NCI-H1105 (cell line): ENCODE measurements at places on chromosomes 11 and 22.
A peak's percentile ranks its signal among the peaks of the same experiment; 100 is the strongest.

DNA sequence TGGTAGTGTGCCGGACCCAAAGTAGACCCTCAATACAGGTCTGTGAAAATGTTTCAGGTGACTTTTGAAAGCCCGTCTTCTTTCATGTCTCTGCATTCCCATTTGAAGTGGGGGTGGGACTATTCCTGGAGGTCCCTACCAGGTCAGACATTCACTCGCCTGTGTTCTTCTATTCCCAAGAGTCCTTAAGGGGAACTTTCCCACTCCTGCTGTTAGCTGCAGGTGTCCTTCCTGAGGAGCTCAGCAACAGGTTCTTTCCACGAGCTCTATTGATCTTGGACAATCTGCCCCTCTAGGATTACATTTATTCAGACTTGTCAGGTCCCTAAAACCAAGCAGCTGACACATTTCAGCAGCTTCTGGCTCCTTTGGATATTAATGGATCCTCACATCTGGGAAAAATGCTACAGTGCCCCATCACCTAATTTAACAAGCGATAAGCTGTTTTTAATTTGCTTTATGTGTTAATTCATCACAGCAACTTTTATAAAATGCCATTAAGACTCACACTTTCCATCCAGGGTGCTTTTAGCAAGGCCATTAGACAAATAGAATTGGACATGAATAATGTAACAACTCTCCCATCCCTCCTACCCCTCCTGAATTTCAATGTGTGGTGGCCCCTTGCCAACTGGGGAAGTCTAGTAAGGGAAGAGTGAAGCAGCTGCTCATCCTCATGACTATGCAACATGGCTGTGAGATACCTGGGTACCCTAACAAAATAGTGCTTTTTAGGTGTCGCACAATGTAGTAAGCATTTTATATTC is 259.5 kb upstream of the CCDC90B start:
- no peak for DNase-seq

- DNase-seq = no peak
Observed at GRCh38 chr11:77287615-77288273, 13.7 kb downstream of the GDPD4 start.

GRCh38 chr22:36055376-36056295 is 27.0 kb upstream of the RBFOX2 start:
- DNase-seq = no peak

DNA sequence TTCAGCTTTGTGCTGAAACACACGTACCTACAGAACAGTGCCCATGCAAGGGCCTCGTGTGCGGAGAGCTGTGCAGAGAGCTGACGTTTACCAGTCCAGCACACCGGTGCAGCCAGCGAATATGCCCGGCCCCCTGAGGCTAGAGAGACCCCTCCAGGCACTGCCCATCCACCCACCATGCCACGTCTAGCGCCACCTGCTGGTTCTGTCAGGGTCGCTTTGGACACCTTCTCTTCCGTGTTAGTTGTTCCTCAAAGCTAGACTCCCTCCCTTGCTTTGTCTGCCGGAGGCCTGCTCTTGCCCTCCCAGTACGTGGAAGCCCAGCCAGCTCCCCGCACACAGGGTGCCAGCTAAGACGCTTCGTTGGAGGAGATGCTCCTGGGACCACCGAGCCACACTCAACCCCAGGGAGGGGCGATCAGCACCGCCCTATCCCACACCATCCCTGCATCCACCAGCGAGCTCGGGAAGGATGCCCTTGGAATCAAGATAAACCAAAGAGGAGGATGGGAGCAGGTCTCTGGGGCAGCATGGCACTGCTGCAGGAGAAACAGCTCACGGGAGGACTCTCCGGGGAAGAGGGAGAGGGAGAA is 43.4 kb downstream of the CPT1A start:
- no peak for DNase-seq

DNA sequence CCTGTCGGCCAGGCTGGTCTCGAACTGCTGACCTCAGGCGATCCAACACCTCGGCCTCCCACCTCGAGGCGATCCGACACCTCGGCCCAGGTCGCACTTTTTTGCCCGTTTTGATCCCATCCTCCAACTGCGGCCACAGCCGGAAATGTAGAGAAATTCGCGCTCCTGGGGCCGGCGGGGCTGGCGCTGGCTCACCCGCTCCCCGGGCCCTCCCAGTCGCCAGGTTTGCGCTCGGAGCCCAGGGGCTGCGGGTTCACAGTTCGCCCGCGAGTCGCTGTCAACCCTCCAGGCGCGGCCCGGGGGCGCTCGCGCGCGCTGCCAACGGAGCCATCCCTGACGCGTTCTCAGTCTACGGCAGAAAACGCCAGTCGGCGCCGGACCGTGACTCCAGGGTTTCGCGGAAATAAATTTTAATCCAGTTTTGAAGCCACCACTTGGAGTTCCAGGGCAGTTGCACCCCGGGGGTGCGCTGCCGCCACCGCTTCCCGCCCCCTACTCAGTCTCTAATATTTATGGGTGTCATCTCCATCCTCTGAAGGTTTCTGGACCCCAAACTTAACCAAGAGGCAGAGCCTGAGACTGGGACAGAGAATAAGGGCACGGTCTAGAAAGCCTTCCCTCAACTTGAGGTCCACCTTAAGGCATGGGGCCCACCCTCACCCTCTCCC is 1.5 kb upstream of the KLHDC7B start:
- DNase-seq = no peak

DNA sequence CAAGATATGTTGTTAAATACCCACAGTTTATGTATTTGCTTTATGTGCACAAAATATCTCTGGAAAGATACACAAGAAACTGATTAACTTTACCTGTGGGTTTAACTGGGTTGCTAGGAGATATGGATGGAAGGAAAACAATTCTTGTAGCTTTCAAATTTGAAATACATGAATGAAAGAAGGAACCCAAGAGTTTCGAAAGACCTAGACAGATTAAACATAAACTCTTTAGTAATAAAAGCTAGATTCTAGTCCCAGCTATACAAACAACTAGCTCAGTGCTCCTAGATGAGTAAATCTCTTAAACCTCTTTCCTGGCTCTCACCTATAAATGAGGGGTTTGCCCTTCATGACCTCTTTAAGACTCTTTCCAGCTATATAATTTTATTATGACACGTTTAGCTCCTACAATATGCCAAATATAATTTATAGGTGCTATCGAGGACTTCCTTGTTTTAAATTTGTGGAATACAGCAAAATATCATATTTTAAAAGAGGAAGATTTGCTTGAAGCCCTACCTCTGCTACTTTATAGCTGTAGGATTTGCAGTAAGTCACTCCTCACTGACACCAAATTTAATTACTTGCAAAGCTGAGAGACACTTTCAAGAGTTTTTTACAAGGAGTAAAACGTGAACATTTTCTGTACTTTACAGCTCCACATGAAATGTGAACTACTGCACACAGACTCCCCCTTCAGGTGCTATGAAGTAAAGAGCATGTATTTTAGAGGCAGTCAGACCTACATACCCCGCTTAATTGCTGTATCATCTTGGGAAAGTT is 50.7 kb downstream of the RRAS2 start:
- peak; percentile 12 for DNase-seq

DNA sequence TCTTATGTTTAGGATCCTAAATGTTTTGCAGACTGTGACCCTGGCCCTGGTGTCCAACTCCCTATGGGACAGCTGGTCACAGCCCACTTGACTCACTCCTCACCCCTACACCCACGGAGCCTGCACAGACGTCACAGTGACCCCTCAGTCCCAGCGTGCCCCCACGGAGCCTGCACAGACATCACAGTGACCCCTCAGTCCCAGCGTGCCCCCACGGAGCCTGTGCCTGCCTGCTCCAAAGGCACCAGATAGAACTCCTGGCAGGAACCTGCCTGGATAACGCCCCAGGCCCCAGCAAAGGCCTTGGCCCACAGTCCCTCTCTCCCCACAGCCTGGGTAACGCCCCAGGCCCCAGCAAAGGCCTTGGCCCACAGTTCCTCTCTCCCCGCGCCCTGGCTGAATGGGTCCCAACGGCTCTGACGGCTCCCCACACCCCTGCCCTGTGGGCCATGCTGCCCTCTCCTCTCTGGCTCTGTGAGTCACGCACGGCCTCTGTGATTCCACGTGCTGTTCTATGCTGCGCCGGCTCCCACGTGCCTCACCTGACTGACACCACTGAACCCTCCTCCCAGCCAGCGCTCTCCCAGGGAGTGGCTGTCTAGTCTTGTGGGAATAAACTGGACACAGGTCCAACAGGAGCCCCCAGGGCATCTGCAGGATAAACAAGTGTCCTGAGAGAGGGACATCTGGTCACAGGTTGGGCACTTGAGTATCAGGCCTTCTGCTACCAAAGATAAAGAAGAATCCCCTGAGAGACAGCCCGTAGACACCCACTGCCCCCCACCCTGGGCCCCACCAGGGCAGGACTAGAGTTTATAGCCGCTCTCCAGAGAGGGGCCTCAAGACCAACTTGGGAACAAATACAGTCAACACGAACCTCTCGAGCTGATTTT is 250.3 kb downstream of the BRD1 start:
- no peak for DNase-seq

- DNase-seq = no peak
Observed at GRCh38 chr11:28582506-28582905, 474.3 kb downstream of the METTL15 start.

GRCh38 chr11:130042093-130042591 is 27.6 kb upstream of the APLP2 start:
- DNase-seq = no peak

- DNase-seq = no peak
Observed at GRCh38 chr11:121914508-121915059, 201.4 kb downstream of the BLID start.

- no peak for DNase-seq
Observed at GRCh38 chr11:88414981-88415413, 77.5 kb upstream of the CTSC start.

DNA sequence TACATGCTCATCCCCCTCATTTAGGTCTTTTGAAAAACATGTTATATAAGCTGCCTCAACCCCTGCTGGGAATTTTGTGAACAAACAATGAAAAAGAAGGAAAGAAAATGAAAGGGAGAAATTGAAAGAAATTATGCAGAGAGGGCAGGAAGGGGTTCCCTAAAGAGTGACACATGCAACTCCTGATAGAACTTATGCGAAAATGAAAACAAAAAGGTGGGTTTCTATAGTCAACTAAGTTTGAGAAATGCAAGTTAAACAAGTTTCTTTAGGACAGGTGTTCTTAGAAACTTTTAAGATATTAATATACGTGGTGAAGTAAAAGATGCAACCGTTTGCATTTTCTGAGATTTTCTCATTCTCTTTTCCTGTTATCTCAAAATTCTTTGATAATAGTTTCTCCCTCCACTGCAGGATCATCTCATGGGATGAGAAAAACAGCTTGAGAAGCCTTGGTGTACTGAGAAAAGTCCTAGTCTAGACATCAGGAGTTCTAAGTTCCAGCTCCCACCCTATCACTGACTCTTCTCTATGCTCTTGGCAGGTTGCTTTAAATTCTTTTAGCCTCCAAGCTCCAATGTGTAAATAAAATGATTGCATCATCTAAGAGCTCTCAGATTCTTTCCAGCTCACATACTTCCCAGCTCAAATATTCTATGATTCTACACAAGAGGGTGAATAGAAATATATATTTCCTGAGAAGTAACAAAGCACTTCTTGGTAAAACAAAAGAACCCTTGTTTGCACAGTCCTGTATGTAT is 109.2 kb downstream of the FAM76B start:
- no peak for DNase-seq

DNA sequence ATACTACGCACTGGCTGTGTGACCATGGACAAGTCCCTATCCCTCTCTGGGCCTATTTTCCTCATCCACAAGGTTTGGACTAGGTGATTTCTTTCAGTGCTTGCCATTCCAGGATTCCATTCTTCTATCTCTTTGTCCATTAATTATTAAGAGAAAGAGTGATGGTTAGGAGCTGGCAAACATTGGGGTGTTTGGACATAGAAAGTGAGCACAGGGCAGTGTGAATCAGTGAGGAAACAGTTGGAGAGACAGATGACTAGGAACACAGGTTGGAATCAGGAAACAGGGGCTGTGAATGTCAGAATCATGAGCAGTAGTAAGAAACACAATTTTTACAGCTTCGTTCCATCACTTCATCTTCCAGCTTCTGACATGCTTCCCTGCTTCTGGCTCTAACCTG is 211.8 kb downstream of the INSC start:
- DNase-seq = no peak

DNA sequence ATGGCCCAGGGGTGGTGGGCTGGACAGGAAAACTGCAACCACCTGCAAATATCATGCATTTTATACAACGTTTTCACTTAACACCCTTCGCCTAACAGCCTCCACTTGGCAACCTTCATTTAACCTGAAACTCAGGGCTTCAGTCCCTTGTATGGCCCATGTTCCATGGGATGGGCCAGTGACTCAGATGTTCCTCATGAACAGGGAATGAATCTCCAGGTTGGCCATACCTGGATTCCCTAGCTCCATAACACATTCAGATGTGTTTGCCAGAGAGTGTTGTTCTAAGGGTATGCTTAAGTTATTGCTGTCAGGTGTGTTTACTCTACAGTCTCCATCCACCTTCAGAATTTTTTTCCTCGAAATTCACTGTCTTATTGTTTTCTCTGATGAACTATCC is 316.9 kb downstream of the JRKL start:
- DNase-seq = no peak

DNA sequence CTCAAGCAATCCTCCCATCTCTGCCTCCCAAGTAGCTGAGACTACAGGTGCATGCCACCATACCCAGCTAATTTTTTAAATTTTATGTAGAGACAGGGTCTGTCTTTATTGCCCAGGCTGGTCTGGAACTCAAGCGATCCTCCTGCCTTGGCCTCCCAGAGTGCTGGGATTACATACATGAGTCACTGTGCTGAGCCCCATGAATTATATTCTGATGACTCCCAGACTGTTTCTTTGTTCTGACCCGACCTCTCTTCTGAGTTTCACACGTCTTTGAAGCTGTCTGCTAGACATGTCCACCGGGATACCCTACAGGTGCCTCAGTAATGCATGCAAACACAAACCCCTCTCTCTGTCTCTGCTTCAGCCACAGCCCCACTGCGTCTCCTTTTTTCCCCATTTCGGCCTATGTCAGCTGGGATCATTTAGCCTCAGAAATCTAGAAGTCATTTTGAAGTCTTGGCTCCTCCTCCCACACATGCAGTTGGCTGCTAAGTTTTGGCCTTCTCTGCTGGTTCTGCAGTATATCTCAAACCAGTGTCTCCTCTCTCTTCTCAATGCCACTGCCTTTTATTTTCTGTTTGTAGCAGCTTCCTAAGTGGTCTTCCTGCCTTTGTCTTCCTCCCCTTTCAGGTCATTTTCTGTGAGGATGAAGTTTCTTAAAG is 4.8 kb downstream of the VPS26B start:
- no peak for DNase-seq

DNA sequence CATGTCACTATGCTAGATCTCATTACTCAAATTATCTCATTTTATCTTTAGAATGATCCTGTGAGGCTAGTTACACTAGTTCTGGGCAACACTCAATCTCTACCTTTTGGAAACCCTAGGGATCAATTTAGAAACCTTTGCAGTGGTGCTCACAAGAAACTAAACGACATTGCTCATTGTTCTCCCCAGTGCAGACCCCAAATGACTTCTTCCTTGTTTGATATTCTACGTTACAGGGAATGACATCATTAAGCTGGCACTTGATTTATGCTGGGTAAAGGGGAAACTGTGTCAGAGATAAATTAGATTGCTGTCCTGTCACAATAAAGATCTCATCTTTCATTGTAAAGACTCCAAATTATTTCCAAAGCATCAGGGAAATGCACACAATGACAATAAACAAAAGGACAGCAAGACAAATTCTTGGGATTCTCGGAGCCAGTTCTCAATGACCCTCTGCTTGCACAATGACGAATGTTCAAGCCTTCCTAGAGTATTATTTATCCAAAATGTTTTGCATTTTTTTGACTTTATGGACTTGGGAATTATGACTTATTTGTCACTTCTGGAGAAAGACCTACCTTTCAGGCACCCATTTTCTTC is 1121.8 kb upstream of the TENM4 start:
- no peak for DNase-seq
